ENCODE measurements at places on chromosomes 4 and X.

- H3K36me3 ChIP-seq: no peaks in the 10 kb centered on the region
- no peaks in the 10 kb centered on the region for H3K27me3 ChIP-seq
- no peak overlapping the region for H3K4me3 ChIP-seq
- no peaks in the 10 kb centered on the region for H3K4me1 ChIP-seq
- no peak for DNase-seq
Observed at GRCh38 chr4:42262701-42263490, 110.4 kb upstream of the BEND4 start.

- peaks cover 6% of the 10 kb centered on the region for H3K36me3 ChIP-seq
- no peaks in the 10 kb centered on the region for H3K27me3 ChIP-seq
- H3K4me1 ChIP-seq: no peaks in the 10 kb centered on the region
- DNase-seq: peak; percentile 44
Observed at GRCh38 chrX:119008110-119008744, 33.8 kb downstream of the LONRF3 start.

DNA sequence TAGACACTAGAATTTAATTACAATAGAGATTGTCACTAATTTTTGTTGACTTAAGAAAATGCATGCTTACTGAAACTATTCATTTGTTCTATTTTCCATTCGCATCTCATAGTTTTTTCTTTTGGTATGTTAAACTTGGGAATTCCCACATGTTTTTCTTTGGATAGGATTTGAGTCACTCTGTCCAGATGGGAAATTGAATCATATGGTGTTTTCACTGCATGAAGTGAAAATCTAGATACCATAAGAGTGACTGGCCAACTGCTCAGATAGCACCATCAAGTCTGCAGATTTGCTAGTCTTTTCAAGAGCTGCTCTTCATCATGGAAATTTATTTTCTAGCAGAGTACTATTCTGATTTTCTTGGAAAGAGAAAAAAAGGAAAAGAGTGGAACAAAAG is 172.6 kb downstream of the FAM47B start:
- H3K27me3 ChIP-seq: no peaks in the 10 kb centered on the region
- H3K4me1 ChIP-seq: no peaks in the 10 kb centered on the region
- no peak overlapping the region for H3K4me3 ChIP-seq
- no peak for DNase-seq
- no peaks in the 10 kb centered on the region for H3K36me3 ChIP-seq

- no peak for DNase-seq
- no peaks in the 10 kb centered on the region for H3K36me3 ChIP-seq
- no peak overlapping the region for H3K4me3 ChIP-seq
Observed at GRCh38 chrX:100591256-100592051, 6.7 kb downstream of the TNMD start.

GRCh38 chrX:39582091-39582490 is 515.7 kb downstream of the BCOR start:
- no peaks in the 10 kb centered on the region for H3K36me3 ChIP-seq
- H3K27me3 ChIP-seq: no peaks in the 10 kb centered on the region
- H3K27ac ChIP-seq: no peak overlapping the region
- no peak overlapping the region for H3K4me3 ChIP-seq
- peaks cover 10% of the 10 kb centered on the region for H3K4me1 ChIP-seq

GRCh38 chrX:13077168-13077567 is 32.7 kb upstream of the FAM9C start:
- no peaks in the 10 kb centered on the region for H3K36me3 ChIP-seq
- no peaks in the 10 kb centered on the region for H3K27me3 ChIP-seq
- DNase-seq: no peak
- H3K4me3 ChIP-seq: no peak overlapping the region
- peaks cover 67% of the 10 kb centered on the region for H3K4me1 ChIP-seq

DNA sequence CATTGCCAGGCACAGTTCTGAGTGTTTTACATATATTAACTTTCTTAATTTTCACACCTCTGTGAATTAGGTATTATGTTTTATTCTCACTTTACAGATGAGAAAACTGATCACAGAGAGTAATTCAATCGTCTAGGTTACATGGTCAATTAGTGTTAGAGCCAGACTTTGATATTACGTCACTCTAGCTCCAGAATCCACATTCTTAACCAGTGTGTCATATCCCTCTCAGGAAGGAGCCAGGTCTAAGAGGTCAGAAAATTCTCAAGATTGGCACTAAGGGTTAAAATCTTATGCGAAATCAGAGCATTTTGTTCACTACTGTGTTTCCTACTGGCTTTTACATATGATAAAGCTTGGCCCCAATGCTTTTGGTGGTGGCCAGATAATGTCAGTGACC is 7.4 kb downstream of the DMP1 start:
- no peaks in the 10 kb centered on the region for H3K4me1 ChIP-seq
- DNase-seq: no peak

DNA sequence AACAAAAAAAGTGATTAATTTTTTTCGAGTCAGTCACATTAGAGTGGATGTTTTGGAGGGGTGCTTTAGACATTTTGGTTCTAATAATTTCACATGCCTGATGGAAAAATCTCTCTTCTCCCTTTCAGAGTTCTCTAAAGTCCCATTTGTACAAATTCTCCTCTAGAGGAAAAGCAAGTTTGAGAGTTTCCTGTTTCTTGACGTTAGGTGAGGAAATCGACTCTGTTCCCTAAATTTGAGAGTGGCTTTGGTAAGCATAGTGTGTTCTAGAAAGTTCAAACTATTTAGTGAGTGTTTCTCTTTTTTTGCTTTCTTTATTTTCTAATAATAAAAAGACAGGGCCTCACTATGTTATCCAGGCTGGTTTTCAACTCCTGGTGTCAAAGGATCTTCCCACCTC is 1.6 kb upstream of the ATP6AP2 start:
- H3K4me3 ChIP-seq: no peak overlapping the region
- no peak for DNase-seq
- H3K27ac ChIP-seq: no peak overlapping the region
- no peaks in the 10 kb centered on the region for H3K27me3 ChIP-seq
- peaks cover 17% of the 10 kb centered on the region for H3K4me1 ChIP-seq

DNA sequence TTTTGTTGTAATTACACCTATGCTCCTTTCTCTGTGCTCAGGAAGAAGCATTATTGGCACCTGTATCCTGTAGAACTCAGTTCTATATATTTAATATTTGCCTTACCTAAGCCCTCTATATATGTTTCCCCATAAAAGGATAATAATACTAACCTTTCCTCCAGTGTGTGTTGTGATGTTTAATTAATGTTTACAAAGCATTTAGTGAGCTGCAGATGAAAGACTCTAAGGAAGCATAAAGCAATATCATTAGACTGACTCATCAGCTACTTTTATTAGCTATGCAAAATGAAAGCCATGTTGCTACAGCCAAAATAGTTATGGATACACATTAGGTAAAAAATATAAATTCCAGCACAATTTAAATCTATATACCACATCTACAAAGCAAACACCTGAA is 93.6 kb upstream of the PTPN13 start:
- DNase-seq: no peak
- H3K27ac ChIP-seq: no peak overlapping the region
- no peaks in the 10 kb centered on the region for H3K27me3 ChIP-seq
- no peaks in the 10 kb centered on the region for H3K36me3 ChIP-seq
- H3K4me1 ChIP-seq: no peaks in the 10 kb centered on the region

DNA sequence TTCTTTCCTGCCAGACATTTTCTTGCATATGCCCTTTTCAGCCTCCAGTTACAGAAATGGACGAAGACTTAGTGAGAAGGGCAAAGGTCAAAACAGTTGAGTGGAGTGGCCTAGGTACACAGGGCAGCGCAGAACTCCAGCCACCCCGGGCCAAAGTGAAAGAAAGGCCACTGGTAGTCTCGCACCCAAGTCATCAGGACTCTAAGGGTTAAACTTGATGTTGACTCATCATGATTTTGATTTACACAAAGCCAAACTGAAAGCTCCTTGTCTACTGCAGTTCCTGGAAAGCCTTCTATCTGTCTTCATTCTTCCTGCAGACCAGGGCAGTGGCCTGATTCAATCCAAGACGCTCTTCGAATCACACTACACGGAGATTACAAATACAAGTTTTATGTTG is 2.6 kb upstream of the IL13RA1 start:
- H3K27me3 ChIP-seq: no peaks in the 10 kb centered on the region
- DNase-seq: no peak
- no peak overlapping the region for H3K27ac ChIP-seq
- no peaks in the 10 kb centered on the region for H3K36me3 ChIP-seq
- H3K4me3 ChIP-seq: no peak overlapping the region
- H3K4me1 ChIP-seq: peaks cover 9% of the 10 kb centered on the region

GRCh38 chrX:49876750-49877149 is 2.5 kb upstream of the USP27X start:
- no peak overlapping the region for H3K27ac ChIP-seq
- no peak overlapping the region for H3K4me3 ChIP-seq
- H3K36me3 ChIP-seq: no peaks in the 10 kb centered on the region
- H3K4me1 ChIP-seq: peaks cover 28% of the 10 kb centered on the region
- H3K27me3 ChIP-seq: no peaks in the 10 kb centered on the region

DNA sequence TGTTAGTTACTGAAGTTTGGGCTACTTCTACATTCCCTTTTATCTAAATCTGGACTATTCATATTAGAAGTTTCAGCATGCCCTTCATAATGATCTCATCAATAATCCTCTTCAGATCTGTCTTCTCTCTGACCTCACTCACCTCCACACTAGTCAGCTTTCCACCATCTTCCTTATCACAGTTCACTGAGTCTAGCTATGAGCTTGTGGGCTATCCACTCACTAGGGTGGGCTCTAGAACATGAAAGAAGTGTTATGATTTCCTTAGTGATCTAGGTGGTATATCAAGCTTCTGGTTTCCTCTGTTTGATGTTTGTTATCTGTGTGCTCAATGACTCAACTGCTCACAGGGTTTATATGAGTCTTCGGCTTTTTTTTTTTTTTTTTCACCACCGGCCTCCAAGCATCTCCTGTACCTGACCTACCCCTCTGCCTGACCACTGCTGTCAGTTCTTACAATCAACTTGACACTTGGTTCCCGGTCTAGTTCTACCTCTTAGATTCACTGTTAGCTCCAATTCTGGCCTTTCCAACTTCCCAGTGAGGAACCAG is 103.1 kb downstream of the PAPSS1 start:
- H3K4me1 ChIP-seq: no peaks in the 10 kb centered on the region
- no peaks in the 10 kb centered on the region for H3K27me3 ChIP-seq
- H3K4me3 ChIP-seq: no peak overlapping the region
- no peak for DNase-seq
- H3K27ac ChIP-seq: no peak overlapping the region

GRCh38 chr4:96598465-96598864 is 758.6 kb downstream of the PDHA2 start:
- no peaks in the 10 kb centered on the region for H3K4me1 ChIP-seq
- no peaks in the 10 kb centered on the region for H3K27me3 ChIP-seq
- H3K27ac ChIP-seq: no peak overlapping the region
- DNase-seq: no peak

- no peak overlapping the region for H3K27ac ChIP-seq
- no peaks in the 10 kb centered on the region for H3K27me3 ChIP-seq
- no peaks in the 10 kb centered on the region for H3K36me3 ChIP-seq
- no peak for DNase-seq
Observed at GRCh38 chr4:111362941-111363361, 740.1 kb upstream of the PITX2 start.

- no peak overlapping the region for H3K27ac ChIP-seq
- H3K27me3 ChIP-seq: no peaks in the 10 kb centered on the region
- H3K4me3 ChIP-seq: no peak overlapping the region
Observed at GRCh38 chr4:166895771-166896170, 338.5 kb downstream of the SPOCK3 start.

GRCh38 chr4:45172636-45173035 is 446.3 kb upstream of the GNPDA2 start:
- H3K27ac ChIP-seq: no peak overlapping the region
- no peaks in the 10 kb centered on the region for H3K36me3 ChIP-seq
- no peak for DNase-seq
- H3K4me1 ChIP-seq: no peaks in the 10 kb centered on the region
- no peaks in the 10 kb centered on the region for H3K27me3 ChIP-seq
- H3K4me3 ChIP-seq: no peak overlapping the region

DNA sequence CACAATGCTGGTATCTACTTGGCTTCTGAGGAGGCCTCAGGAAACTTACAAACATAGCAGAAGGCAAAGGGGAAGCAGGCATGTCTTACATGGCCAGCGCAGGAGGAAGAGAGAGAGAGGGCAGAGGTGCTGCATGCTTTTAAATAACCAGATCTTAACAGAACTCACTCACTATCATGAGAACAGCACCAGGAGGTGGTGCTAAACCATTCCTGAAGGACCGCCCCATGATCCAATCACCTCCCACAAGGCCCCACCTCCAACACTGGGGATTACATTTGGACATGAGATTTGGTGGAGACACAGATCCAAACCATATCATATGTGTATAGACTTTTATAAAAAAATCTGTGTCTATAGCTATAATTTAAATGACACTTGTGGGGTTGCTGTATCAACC is 48.6 kb upstream of the ERVMER34-1 start:
- no peak for DNase-seq
- H3K27ac ChIP-seq: no peak overlapping the region
- no peaks in the 10 kb centered on the region for H3K4me1 ChIP-seq
- H3K4me3 ChIP-seq: no peak overlapping the region
- peaks cover 4% of the 10 kb centered on the region for H3K27me3 ChIP-seq

GRCh38 chrX:123173833-123174232 is 10.2 kb upstream of the GRIA3 start:
- H3K4me3 ChIP-seq: no peak overlapping the region
- no peaks in the 10 kb centered on the region for H3K36me3 ChIP-seq
- H3K4me1 ChIP-seq: no peaks in the 10 kb centered on the region
- DNase-seq: no peak
- H3K27ac ChIP-seq: no peak overlapping the region

DNA sequence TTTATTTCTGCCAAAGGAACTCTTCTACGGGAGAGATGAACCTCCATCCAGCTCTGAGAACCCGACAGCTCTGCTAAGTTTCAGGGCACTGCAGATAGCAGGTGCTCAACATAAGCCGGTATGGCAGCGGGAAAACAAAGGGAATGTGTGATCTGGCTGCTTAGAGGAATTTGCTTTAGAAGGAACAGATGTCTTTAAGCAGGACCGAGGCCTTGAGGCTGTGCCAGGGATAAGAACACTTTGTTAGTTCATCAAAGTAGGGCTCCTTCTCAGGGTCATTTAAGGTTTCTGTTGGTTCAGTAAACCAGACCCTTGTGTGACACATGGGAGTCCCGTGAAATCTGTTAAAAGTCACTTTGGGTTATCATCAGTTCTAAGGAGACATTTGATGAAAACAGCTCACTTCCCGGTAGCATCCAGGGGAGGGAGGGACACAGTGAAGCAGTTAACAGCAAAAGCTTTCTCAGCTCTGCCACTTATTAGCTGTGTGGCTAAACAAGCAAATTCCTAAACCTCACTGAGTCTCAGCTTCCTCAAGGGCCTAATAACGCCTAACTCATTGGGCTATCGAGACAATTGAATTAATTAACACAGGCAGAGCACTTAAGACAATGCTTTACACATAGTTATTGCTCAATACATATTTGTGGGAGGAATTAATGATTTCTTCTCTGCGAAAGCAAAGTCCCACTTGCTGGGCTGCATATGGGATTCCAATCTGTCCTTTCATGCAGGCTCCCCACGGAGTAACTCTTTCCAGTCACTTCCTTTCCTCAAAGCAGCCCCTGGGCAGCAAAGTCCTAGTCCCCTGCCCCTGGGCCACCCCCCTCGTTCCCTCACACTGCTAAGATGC is 2.9 kb upstream of the FTSJ1 start:
- no peak overlapping the region for H3K4me3 ChIP-seq
- H3K27ac ChIP-seq: no peak overlapping the region
- DNase-seq: no peak
- peaks cover 38% of the 10 kb centered on the region for H3K4me1 ChIP-seq
- no peaks in the 10 kb centered on the region for H3K36me3 ChIP-seq
